ENCODE measurements at places on chromosomes 2 and 18.

DNA sequence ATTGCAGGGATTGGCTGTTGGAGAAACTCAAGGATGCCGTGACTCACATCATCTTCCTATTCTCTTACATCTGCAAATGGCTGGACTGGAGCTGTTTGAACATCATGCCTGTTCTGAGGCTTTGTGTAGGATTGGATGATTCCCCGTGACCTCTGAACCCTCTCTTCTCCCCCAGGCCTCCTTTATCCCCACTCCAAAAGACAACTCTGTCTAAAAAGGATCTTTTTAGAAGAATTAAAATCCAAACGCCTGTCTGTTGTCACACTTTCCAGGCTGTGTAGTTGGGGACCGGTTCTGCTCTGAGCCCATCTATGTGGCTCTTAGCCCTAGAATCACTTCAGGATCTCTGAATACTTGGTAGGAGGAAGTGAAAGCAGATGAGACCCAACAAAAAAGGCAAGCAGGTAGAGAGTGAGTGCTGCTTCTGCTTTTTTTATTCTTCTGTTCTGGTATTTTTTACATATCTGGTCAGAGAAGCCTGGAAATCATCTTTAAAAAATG is 565 bp downstream of the SP140 start:
- DNase-seq: no peak

DNA sequence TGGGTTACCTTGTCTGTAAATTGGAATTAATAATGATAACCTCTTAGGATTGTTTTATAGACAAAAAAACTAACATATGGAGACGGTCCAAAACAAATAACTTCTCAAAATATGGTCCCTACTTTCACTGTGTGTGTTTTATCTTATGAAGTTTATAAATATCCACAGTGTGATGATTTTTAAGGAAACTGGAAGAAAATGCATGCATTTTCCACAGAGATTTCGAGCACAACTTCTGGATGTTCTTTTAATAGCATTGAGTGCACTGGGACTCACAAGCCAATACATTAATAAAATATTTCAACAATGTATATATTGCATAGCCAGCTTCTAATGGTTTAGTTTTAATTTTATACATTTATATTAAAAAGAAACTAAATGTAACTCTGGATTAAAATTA is 87.9 kb upstream of the SPHKAP start:
- no peak for DNase-seq

DNA sequence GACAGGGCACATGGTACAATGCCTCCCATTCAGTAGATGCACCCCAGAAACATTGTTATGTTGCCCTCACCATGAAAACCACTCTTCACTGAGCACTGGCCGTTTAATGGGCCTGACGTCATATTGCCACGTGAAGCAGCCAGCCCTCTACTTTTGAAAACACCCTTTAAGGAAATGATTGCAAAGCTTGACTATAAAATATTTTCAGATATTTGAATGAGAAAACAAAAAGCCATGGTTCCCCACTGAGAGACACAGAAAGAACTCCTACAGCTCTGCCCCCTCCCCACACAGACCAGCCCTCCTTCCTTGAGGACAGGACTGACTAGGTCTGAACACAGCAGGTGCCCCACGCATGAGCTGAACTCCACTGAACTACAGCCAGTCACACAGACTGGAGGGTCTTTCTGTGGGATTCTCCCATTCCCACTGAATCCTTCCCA is 349.1 kb downstream of the ANAPC1 start:
- no peak for DNase-seq

DNA sequence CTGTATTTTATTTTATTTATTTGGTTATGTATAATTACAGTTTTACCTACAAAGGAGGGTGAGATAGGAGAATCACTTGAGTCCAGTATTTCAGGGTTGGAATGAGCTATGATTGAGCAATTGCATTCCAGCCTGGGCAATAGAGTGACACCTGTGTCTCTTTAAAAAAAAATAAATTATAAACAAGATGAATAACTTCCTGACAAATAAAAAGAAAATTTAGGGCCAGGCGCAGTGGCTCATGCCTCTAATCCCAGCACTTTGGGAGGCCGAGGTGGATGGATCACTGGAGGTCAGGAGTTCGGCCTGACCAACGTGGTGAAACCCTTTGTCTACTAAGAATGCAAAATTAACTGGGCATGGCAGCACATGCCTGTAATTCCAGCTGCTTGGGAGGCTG is 17.3 kb downstream of the MTA3 start:
- DNase-seq: no peak

DNA sequence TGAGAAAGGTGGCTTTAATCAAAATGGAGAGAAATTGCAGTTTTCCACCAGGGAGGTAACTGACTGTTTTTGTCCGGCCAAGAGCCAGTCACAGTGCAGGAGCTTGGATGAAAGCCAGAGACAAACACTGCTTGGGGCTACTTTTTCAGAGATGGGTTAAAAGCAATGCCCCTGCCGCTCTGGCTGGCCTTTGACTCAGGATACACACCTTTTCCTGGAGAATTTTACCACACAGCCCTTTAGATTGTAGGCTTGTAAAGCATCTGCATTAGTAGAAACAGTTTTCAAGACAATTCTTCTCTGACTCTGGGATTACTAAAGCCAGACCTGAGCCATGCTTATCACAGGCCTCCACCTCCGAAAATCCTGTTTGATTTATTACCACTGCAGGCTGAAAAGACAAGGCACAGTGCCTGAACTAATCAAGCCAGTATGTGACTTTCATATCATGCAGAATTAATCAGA is 79.7 kb downstream of the CCBE1 start:
- DNase-seq: no peak

DNA sequence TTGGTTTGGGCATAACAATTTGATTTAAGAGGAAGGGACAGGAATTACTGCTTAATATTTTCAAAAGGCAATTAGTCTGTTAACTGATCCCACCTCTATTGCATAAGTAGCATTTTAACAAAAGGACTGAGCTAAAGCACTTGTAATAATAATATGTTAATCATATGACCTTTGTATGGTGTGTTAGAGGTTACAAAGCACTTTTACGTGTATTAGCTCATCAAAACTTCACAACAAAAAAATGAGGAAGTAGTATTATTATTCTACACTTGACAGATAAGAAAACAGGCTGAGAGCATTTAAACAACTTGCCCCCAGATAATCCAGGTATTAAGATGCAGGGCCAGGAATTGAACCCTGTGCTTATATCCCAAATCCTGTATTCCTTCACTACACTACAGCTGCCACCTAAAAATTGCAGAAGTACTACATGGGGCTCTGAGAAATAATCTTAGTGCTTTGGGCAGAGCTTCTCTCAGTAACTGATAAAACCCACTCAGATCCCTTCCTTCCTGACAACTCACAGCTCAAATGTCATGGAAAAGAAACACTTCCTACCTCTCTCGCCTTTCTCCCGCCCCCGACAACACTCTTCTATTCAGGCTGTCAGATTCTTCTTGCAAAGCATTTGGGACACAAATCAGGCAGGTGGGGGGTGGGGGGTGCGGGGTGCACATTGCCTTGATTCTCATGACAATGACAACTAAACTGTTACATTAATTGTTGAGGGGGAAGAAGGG is 20.7 kb upstream of the KCTD1 start:
- DNase-seq: no peak

GRCh38 chr2:41084321-41084720 is 632.4 kb upstream of the SLC8A1 start:
- no peak for DNase-seq

GRCh38 chr2:165725421-165725820 is 68.6 kb downstream of the GALNT3 start:
- DNase-seq: no peak

- no peak for DNase-seq
These were observed 14.6 kb upstream of the LAPTM4A start for GRCh38 chr2:20065885-20066602.

DNA sequence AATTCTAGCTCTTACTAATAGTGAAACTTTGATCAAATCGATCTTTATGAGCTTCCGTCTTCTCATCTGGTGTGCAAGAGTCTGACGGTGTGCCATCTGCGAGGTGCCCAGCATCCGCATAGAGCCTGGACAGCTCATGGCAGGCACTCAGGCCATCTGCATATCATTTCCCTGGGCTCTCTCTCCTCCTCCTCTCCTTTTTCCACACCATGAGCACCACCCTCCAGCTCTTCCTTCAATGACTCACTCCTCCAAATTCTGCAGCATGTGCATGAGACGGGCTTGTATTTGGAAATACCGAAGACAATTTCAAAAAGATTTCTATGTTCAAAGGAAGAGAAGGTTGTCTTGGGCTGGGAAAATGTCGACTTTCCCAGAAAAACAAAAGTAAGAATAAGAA is 161.1 kb downstream of the CCBE1 start:
- DNase-seq: no peak

GRCh38 chr2:7508296-7508943 is 591.2 kb downstream of the RNF144A start:
- DNase-seq: no peak

GRCh38 chr2:225367482-225367881 is 32.0 kb upstream of the NYAP2 start:
- DNase-seq: no peak

GRCh38 chr2:64626146-64626809 is 27.4 kb downstream of the SERTAD2 start:
- no peak for DNase-seq

- no peak for DNase-seq
These were observed 12.7 kb downstream of the ZDBF2 start for GRCh38 chr2:206287197-206287596.

DNA sequence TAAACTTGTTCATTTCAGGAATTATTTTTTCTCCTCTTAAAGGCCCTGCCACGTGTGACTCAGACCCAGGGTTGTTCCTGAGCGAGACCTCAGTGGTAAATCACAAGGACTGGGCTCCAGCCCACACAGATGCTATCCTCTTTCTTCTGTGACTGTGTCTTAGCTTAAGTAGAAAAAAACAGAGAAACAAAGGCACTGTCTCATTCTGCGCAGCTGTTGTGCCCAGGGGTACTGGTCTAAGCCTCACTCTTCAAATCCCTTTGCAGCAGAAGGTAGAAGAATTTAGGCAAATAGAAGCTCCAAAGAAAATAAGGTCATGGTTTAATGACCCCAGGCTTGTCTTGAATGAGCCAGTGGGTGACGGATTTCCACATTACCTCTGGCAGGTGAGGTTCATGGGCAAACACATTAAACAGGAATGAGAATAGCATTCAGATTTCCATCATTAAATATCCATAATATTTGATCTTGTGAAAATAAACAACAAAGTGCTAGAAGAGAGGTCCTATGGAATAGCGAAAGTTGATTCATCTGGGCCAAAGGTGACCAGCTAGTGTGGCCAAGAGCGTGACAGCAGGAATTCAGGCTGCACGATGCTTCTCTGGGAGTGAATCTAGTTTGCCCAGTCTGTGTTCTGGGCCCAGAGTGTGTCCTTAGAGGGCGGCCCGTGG is 63.3 kb downstream of the LIPG start:
- no peak for DNase-seq

GRCh38 chr2:57760381-57760801 is 286.2 kb upstream of the VRK2 start:
- no peak for DNase-seq

- no peak for DNase-seq
These were observed 71.1 kb downstream of the EXOC6B start for GRCh38 chr2:72754628-72755320.

GRCh38 chr2:107719836-107720235 is 106.9 kb upstream of the RGPD4 start:
- DNase-seq: no peak

- no peak for DNase-seq
These were observed 195.5 kb upstream of the ACVR2A start for GRCh38 chr2:147649286-147649685.

GRCh38 chr2:213129311-213129710 is 22.1 kb downstream of the IKZF2 start:
- DNase-seq: no peak

DNA sequence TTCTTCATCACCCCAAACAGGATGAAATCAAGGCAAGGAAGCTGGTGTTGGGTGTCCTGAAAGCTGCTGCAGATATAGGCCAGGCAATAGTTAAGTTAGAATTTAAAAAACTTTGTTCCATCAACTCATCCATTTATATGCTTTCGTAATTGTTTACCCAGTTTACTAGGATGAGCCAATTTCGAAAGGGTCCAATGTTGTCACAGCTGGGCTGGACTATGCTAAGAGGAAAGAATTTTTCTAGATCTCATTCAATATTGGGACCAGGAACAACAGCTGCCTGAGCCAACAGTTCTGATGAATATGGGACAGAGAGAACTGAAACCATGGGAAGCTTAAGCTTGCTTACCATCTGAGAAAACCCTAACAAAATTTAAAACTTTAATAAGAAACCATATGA is 21.6 kb upstream of the SP3 start:
- no peak for DNase-seq

- no peak for DNase-seq
These were observed 213.4 kb downstream of the CDH20 start for GRCh38 chr18:61546590-61546989.

DNA sequence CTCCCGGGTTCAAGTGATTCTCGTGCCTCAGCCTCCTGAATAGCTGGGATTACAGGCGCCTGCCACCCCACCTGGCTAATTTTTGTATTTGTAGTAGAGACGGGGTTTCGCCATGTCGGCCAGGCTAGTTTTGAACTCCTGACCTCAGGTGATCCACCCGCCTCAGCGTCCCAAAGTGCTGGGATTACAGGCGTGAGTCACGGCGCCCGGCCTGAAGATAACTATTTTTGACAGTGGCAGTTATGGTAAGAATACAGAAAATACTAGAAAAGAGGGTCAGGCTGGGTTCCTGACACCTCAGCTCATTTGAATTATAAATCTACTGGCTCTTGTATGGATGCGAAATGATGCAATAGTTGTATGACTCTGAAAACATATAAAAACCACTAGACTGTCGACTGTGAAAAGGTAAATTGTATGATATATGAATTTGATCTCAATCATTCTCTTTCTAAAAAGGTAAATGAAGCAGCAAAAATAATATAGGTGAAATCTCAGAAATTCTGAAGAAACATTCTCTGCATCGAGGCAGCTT is 11.1 kb upstream of the DGKD start:
- no peak for DNase-seq

- no peak for DNase-seq
These were observed 3.7 kb upstream of the LIMS2 start for GRCh38 chr2:127678991-127679390.

- no peak for DNase-seq
These were observed 20.0 kb upstream of the NEMP2 start for GRCh38 chr2:190554357-190555006.

DNA sequence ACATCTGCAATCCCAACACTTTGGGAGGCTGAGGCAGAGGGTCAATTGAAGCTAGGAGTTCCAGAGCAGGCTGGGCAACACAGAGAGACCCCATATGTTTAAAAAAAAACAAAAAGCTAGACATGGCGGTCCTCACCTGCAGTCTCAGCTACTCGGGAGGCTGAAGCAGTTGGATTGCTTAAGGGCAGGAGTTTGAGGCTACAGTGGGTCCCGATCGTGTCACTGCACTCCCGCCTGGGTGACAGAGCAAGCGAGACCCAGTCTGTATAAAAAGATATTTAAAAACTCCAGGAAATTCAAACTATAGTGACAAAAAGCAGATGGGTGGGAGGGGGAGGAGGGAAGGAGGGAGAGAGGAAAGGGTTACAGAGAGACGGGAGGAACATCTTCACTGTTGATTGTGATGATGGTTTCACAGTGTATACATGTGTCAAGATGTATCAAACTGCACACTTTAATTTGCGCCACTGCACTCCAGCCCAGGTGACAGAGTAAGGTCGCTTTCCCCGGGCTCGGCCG is 942 bp upstream of the ZNF236 start:
- no peak for DNase-seq

Data from H1 (cell line).